ENCODE measurements at places on chromosomes 3 and 15.

- H3K4me3 ChIP-seq = no peak overlapping the region
- H3K27me3 ChIP-seq = no peaks in the 10 kb centered on the region
These were observed 7.7 kb downstream of the CRABP1 start for GRCh38 chr15:78347586-78348543.

DNA sequence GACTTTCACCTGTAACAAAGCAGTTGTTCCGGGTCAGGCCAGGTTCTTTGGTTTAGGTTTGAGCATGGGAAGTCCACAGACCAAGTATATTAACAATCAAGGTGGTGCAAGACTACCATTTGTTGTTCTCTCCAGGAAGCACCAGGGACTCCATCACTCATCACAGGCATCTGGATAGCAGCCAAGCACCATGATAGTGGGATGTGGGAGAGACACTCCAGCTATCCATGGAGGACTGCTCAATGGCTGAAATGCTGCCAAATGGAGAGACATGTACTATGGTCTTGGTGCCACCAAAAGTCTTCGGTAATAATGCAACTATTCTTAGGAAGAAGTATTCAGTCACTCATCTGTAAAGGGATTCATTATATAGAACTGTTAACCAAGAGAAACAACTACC lies 143.0 kb downstream of the TNIK start:
- no peaks in the 10 kb centered on the region for H3K4me1 ChIP-seq
- no peak overlapping the region for H3K4me3 ChIP-seq
- H3K27me3 ChIP-seq = no peaks in the 10 kb centered on the region
- no peak for DNase-seq

DNA sequence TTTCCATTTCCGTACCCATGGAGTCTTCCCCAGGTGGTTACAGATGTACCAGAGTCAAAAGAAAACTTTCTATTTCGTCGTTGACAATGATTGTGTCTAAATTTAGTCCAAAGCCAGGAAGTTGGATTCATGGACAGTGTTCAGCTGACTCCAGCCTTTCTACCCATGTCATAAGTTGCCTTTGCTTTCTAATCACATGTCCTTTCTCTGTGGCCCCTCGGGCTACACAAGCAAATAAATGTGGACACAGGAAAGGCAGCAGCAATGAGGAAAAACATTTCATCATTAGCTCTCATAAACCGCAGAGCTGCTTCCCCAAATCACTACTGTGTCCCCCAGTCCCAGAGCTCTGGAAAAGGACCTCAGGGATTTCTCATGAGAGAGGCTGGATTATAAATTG lies 82.0 kb downstream of the USF3 start:
- H3K4me1 ChIP-seq = no peaks in the 10 kb centered on the region
- no peak for DNase-seq
- H3K4me3 ChIP-seq = no peak overlapping the region
- no peak overlapping the region for H3K27ac ChIP-seq

DNA sequence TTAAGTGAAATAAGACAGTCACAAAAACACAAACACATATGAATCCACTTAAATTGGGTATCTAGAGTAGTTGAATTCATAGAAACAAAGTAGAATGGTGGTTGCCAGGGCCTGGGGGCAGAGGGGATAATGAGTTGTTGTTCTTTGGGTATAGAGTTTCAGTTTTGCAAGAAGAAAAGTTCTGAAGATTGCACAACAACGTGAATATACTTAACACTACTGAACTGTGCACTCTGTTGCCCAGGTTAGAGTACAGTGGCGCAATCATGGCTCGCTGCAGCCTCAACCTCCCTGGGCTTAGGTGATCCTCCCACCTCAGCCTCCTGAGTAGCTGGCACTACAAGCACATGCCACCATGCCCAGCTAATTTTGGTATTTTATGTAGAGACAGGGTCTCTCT lies 14.9 kb downstream of the GRAMD2A start:
- no peaks in the 10 kb centered on the region for H3K36me3 ChIP-seq
- peaks cover 9% of the 10 kb centered on the region for H3K27me3 ChIP-seq
- no peak overlapping the region for H3K4me3 ChIP-seq
- peaks cover 8% of the 10 kb centered on the region for H3K4me1 ChIP-seq

DNA sequence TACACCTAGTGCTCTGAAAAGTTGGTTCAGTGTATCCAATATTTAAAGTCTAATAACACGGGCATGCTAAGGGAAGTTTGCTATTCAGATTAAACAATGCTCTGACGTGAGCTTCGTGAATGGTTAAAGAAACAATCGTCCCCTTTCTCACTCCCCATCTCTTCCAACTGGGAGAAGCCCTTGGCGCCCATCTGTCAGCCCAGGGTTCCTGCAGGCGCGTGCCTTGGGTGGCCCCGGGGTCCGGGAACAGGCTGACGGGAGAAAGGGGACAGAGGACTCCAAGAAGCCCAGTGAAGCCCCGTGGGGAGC lies 413 bp downstream of the SEC22C start:
- H3K27ac ChIP-seq = peak overlapping the region; percentile 74
- H3K4me3 ChIP-seq = peak overlapping the region; percentile 77
- H3K4me1 ChIP-seq = peaks cover 19% of the 10 kb centered on the region
- DNase-seq = no peak

DNA sequence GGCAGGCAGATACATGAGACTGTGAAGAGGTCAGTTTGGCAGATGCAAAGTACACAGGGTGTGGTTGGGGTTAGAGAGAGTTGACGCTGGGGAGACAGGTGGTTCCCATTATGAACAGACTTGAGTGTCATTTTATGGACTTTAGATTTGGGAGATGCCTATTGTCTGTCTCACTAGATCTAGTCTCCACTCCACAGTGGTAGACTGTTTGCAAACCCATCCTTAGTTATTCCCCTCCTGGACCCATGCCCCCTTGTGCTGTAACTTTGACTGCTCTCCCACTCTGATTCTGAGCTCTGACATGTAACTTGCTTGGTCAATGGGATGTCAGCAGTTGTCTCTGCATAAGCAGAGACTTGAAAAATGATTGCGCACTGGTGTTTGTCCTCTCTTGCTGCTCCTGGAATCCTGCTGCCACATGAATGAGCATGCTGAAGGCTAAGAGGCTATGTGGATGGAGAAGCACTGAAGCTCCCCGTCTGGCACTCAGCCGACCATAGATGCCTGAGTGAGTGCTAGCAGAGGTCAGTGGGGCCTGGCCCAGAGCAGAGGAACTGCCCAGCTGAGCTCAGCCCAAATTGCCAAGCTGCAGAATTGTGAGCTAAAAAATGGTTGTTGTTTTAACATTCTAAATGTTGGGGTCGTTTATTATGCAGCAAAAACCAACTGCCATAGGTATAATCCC lies 88.2 kb downstream of the FAM43A start:
- DNase-seq = no peak
- peaks cover 7% of the 10 kb centered on the region for H3K4me1 ChIP-seq
- H3K27me3 ChIP-seq = no peaks in the 10 kb centered on the region
- H3K27ac ChIP-seq = no peak overlapping the region

DNA sequence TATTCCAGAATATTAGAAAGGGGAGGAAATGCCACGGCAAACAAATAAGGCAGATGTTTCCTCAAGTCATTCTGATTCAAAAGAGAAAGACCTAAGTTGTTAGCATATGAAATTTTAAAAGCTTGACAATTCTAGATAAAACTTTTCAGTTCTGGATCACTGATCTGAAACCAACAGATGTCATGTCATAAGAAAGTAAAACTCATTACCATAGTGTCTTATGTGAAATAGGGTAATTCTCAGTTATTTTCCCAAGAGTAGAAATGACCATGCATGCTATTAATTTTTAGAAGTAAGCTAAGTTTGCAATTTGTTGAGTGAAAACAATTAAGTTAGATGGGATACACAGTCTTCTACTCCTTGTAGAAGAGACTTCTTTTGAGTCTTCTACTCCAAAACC lies 630.3 kb downstream of the NAALADL2 start:
- no peaks in the 10 kb centered on the region for H3K4me1 ChIP-seq
- no peak for DNase-seq
- no peak overlapping the region for H3K4me3 ChIP-seq
- no peaks in the 10 kb centered on the region for H3K27me3 ChIP-seq
- H3K36me3 ChIP-seq = no peaks in the 10 kb centered on the region

GRCh38 chr3:12967606-12968351 lies 105.5 kb downstream of the IQSEC1 start:
- no peaks in the 10 kb centered on the region for H3K27me3 ChIP-seq
- H3K36me3 ChIP-seq = no peaks in the 10 kb centered on the region
- H3K4me3 ChIP-seq = peak overlapping the region; percentile 74
- H3K27ac ChIP-seq = peak overlapping the region; percentile 90

DNA sequence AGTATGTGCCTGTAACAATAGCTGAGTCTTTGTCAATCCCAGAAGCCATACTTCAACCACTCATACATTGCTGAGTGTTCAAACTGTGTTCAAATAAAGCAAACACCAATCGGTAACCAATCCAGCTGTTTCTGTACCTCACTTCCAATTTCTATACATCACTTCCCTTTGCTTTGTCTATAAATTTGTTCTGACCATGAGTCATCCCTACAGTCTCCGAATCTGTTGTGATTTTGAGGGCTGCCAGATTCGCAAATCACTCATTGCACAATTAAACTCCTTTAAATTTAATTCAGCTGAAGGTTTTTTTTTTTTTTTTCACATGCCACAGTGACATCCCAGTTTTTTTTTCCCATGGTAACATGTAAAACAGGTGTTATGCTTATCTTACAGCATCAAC lies 870.3 kb downstream of the NAALADL2 start:
- no peaks in the 10 kb centered on the region for H3K27me3 ChIP-seq
- no peaks in the 10 kb centered on the region for H3K4me1 ChIP-seq
- no peak overlapping the region for H3K4me3 ChIP-seq
- no peak for DNase-seq

- H3K36me3 ChIP-seq = peaks cover 2% of the 10 kb centered on the region
- peaks cover 21% of the 10 kb centered on the region for H3K4me1 ChIP-seq
- DNase-seq = no peak
- no peak overlapping the region for H3K4me3 ChIP-seq
These were observed 91.8 kb upstream of the LMOD3 start for GRCh38 chr3:69214241-69214640.

- no peak for DNase-seq
- no peak overlapping the region for H3K4me3 ChIP-seq
- no peaks in the 10 kb centered on the region for H3K36me3 ChIP-seq
- no peaks in the 10 kb centered on the region for H3K27me3 ChIP-seq
These were observed 40.1 kb downstream of the FNDC3B start for GRCh38 chr3:172079326-172079976.

DNA sequence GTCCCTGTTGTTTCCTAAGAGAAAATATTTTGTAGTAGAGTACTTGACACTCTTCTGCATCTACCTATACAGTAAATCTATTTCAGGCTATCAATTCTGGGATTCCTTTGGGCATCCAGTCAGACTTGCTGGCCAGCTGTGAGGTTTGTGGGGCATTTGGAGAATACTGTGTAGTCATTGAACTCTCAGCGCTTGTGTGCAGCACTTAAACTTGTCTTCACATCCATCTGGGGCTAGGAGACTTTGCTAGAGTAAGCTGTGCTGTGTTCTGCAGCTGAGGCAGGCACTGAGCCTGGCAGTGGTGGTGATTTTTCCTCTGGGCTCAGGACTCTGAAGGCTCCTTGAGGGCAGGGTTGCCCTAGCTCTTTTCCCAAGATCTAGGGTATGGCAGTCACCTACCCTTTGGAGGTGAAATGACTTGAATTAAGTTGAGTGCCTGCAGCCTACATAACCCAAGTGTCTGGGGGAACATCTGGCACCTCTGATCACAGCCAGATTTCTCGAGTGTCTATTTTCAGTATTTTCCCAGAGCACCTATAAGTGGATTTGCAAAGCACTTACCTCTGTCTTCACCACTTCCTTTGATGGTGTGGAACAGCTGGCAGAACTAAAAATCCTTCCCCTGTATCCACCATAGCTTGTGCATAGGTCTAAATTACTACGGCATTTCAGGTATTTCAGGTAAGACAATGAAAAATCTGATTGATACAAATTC lies 19.3 kb downstream of the CLSTN2 start:
- H3K27me3 ChIP-seq = no peaks in the 10 kb centered on the region
- no peak for DNase-seq
- no peak overlapping the region for H3K27ac ChIP-seq
- H3K4me3 ChIP-seq = no peak overlapping the region
- no peaks in the 10 kb centered on the region for H3K36me3 ChIP-seq

GRCh38 chr3:161430307-161430706 lies 59.0 kb upstream of the SPTSSB start:
- no peaks in the 10 kb centered on the region for H3K36me3 ChIP-seq
- H3K4me1 ChIP-seq = no peaks in the 10 kb centered on the region
- no peak for DNase-seq
- no peaks in the 10 kb centered on the region for H3K27me3 ChIP-seq
- H3K27ac ChIP-seq = no peak overlapping the region
- no peak overlapping the region for H3K4me3 ChIP-seq

Measured in liver (tissue), 10 donors.